ENCODE measurements at places on chromosomes 4 and X.
A peak's percentile ranks its signal among the peaks of the same experiment; 100 is the strongest.

GRCh38 chr4:36917413-36917812 is 327.1 kb upstream of the NWD2 start:
- peak; percentile 2 for DNase-seq

DNA sequence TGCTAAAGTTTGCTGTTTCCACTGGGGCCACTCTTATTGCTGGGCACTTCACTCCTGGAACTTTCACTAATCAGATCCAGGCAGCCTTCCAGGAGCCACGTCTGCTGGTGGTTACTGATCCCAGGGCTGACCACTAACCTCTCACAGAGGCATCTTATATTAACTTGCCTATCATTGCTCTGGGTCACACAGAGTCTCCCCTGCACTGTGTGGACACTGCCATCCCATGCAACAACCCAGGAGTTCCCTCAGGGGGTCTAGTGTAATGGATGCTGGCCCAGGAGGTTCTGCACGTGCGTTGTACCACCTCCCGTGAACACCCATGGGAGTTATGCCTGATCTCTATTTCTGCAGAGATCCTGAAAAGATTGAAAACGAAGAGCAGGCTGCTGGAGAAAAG is 41.8 kb upstream of the IQSEC2 start:
- no peak for DNase-seq

GRCh38 chrX:119041175-119041574 is 31.6 kb upstream of the CT47C1 start:
- no peak for DNase-seq

DNA sequence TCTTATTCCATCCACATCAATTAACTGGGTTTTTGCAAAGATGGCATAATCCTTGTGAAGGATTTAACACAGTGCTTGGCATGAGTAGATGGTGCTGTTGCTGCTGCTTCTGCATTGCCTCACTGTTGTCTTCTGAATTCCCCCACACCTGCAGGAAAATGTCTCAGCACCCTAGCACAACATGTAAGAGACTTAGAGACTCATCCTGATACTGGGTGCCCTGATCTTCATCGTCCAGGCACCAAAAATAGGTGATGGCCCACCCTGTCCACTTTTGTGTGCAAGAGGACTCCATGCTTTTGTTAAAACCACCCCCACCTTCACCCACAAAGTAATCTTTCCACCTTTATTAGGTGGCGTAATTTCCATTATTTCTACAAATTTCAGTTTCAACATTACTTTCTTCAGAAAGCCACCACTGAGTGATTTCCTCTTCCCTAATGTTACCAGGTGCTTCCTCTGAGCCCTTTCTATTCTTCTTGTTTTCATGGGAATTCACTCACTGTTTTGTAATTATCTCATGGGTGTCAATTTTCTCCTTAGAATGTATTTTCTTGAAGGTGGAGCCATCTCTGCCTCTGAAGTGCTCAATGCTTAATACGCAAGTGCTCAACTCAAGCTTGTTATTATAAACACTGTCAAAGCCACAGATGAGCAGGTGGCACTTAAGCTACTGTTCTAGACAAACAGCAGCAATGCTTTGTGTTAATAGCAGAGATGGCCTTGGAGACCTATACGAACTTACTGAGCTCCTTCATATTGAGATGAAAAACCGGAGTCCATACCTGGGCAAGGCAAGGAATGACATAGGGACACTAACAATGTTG is 89.5 kb downstream of the HS3ST1 start:
- no peak for DNase-seq

DNA sequence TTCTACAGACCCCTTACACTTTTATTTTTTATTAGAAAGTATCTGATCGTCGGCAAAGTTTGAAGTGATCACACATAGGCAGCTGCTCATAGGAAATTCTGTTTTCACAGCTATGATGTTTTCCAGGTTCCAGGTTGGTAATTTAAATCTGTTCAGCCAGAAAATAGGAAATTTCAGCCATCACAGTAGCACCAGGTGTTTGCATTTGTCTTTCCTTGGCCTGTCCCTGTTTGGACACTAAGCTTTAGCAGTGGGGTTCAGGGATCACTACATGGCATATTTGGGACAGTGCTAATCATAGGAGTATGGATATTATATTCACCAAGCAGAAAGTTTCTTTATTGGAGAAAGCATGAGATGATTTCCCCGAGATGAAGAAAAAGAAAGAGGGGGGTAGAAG is 92.9 kb downstream of the ANK2 start:
- no peak for DNase-seq

GRCh38 chr4:8540072-8540471 is 40.1 kb upstream of the GPR78 start:
- DNase-seq: no peak

DNA sequence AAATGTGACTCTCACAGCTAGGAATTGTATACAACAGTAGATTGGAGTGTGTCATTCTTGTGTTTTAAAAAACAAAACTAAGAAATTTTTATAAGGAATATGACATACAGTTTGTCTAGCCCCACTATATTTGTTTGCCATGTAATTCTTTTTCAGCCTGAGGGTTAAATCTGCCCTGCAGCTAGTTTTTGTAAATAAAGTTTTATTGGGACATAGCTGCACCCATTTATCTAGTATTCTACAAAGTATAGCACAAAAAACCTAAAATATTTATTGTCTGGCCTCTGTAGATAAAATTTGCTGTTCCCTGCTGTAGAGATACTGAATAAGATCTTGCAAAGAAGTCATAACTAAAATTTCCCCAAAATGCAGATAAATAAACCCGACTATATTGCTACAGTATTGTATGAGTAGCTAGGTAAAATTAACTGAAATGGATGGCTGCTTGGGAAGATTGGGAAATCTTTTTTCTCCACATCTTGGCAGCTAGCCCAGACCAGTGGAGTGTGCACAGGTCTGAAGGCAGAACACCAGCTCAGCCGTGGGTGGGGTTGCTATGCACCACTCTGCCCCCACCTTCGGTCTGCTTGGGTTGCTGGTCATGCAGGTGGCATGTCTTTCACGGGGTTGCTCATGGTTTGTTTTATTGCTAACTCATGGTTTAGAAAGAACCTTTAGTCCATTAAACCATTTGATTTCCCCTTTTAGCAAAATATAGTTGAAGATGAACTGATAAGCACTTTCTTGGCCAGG is 127.9 kb downstream of the KLHL8 start:
- no peak for DNase-seq

DNA sequence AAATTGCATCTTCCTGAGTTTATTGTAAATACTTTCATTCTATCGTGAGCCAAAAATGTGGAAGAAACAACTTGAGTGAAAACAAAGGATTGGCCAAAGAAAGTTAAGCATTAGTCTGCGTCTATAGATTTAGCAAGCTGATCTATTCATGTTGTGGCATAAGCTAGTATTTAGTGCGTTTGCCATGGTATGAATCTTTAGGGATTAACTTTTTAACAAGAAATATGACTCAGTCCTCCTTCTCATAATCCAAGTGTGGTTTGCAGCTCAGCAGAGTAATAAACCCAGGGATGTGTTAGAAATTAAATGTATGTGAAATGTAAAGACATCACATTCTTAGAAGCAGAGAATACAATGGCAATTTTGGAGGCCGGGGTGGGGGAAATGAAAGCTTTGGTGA is 1110.9 kb downstream of the NLGN4X start:
- no peak for DNase-seq

DNA sequence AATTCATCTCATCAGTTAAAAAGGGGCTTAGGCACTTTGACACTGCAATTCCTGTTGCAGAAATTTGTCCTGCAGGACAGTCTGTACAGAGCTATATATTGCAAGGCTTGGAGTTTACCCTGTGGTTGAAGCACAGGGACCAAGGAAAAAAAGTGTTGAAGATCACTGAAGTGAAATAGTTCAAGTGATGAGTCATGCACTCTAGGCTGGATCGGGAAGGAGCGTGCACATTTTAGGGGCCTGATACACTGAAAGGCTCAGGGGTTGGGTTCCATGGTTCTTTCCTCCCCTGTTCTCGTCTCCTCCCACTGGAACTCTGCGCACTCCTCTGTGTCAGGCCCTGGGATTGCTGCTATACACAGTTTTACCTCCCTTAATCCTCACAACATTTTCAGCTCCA is 104.9 kb upstream of the ARMCX2 start:
- DNase-seq: no peak

DNA sequence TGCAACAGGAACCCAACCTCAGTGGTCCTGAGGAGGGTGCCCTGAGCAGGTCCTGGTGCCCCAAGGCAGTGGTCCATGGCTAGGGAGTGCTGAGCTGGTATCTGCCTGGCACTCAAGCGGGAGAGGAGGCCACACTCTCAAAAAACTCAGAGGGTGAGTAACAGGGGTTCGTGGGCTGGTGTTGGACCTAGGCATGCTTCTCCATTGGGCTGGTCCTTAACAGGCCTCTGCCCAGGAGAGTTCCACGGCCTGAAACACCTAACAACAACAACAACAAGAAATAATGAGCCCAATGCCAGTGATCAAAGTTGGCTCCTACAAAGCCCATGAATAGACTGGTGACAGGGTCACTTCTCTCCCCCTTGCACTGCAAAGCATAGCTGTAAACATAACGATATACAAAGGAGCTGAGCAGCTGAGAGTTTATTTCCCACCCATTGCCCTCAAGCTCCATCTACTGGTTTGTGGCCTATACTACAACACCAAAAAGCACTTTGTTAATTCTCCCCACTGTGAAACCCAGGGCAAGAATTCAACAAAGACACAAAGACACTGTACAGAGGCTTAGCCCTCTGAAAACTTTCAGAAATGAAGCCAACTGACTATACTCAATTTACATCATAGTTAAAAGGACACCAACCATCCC is 736.1 kb upstream of the ADGRL3 start:
- DNase-seq: no peak

GRCh38 chr4:119550857-119551532 is 77.6 kb downstream of the PDE5A start:
- no peak for DNase-seq

- DNase-seq: no peak
Observed at GRCh38 chr4:185020863-185021761, 2.8 kb downstream of the HELT start.

- DNase-seq: no peak
Observed at GRCh38 chr4:183838987-183839712, 66.0 kb upstream of the STOX2 start.

- no peak for DNase-seq
Observed at GRCh38 chrX:86028681-86029080, 18.7 kb downstream of the CHM start.

GRCh38 chr4:76640353-76640910 is 205.4 kb downstream of the SHROOM3 start:
- DNase-seq: no peak

- peak; percentile 13 for DNase-seq
Observed at GRCh38 chr4:163755013-163755412, 260.5 kb downstream of the TMA16 start.

- peak; percentile 43 for DNase-seq
Observed at GRCh38 chr4:55947912-55948725, 626 bp upstream of the CEP135 start.
